ENCODE measurements at places on chromosomes 11 and 22.

DNA sequence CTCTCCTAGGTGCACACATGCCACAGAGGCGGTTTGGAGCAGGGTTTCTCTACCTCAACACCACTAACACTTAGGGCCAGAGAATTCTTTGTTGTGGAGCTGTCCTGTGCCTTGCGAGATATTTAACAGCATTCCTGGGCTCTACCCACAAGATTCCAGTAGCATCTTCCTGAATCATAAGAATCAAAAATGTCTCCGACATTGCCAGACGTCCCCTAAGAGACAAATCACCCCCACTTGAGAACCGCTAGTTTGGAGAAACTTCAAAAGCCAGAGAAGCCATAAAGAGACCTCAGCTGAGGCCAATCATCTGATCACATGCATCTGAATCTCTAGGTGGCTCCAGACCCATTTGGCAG lies 16.1 kb downstream of the MFNG start:
- DNase-seq: no peak

DNA sequence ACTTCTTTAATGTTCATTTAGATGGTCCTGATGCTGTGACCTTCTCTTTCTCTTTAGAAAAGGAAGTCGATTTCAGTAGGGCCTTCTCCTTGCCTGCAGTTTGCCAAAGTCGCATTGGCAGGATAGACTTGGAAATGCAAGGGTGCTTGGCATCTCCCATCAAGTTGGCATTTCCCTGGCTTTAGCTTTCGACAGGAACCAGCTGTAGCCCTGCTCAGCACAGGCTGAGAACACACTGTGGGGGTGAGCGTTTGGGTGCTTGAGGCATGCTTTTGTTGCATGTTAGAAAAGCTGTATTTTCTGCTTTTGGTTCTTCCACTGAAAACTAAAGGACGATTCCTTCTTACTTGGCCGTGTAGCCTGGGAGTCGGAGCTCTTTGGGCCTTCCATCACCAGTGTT lies 37.7 kb downstream of the LDLRAD3 start:
- no peak for DNase-seq

DNA sequence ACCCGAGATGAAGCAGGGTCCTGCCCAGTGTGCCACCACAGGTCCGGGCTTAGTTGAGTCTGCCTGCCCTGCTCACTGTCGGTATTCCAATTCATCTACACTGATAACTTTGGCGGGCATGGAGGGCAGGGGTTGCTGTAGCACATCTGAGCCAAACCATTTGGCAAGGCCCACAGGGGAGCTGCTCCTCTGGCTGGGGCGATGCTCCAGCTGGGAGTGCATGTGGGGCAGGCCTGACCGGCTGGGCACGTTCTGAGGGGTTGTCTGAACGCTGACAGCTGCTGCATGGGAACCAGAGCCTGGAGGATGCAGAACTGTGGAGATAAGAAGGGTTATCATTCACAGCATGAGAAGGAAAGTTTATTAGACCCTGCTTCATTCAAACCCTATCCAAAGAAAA lies 40.4 kb downstream of the DRG1 start:
- no peak for DNase-seq

- no peak for DNase-seq
These were observed 466 bp downstream of the FAM168A start for GRCh38 chr11:73597336-73597955.

GRCh38 chr11:77186302-77186701 lies 58.3 kb downstream of the MYO7A start:
- DNase-seq: no peak

- DNase-seq: no peak
These were observed 15.8 kb downstream of the SLC22A25 start for GRCh38 chr11:63227521-63228107.

- peak; percentile 90 for DNase-seq
These were observed 218.8 kb downstream of the HIPK3 start for GRCh38 chr11:33475993-33476392.

GRCh38 chr11:75214411-75214821 lies 26.2 kb upstream of the TPBGL start:
- DNase-seq: no peak

GRCh38 chr11:92131289-92131865 lies 93.2 kb upstream of the FAT3 start:
- no peak for DNase-seq

DNA sequence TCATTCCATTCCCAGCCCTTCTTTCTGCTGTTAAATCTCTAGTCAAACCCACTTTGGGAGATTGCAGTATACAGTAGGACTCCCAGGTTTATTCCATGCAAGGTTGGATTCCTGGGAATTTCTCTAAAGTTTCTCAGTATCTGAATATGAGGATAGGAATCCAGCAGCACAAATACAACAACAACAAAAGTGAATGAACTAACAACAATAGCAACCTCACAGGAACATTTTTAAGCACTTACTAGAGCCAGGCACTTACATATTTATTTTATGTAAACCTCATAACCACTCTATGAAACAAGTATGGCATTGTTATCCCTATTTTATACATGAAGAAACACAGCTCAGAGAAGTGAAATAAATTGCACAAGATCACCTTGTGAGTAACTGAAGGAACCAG lies 1.9 kb downstream of the MMP7 start:
- DNase-seq: no peak

- DNase-seq: no peak
These were observed 188.2 kb downstream of the ST3GAL4 start for GRCh38 chr11:126543691-126544090.

GRCh38 chr11:65593518-65594414 lies 1.8 kb downstream of the KCNK7 start:
- DNase-seq: no peak

DNA sequence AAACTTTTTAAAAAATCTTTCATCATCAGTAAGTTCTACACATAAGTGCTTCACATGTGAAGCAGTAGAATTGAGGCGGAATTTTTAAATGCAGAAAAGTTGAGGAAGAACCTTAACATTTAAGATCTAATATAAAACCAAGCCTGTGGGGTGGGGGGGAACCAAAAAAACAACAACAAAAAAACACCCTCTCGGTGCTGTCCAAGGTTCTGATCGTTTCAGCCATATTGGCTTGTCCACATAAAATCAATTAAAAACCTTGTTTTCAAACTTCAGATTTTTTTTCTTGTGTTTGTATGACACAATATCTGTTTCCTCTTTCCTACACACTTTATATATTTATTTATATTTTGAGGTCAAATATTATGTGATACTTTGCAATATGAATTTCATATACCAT lies 130.0 kb downstream of the WNT7B start:
- no peak for DNase-seq

DNA sequence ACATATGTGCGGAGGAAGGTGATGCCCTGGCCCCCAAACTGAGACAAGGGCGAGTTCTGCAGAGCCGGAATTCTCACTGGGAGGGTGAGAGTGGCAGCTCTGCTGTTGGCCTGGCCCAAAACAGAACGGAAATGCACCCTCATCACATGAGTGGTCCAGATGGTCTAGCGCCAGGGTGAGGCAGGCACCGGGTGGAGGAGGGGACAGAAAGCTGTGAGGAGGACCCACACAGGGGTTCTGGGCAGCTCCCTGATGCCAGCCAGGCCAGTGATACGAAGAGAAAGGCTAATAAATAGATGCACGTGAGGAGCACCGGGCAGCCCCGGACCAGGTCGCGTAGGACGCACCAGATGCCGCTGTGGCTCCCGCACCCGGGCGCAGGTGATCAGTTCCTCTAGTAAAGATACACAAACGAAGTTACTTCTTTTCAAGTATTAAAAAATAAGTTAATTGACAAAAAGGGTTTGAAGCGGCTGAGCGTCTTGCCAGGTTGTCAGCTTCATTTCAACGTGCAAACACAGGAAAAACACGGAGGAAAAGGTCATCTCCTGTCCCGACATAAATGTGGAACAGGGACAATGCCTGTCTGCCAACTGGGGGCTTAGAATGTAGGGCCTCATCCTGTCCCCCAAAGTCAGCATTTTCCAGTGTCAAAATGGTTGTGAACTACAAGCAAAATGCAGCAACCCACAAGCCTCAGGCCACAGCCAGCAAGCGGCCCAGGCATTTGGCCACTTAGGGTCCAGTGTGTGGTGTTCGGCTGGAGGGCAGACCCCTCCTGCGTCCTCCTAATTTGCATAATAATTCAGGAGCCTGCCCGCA lies 15.3 kb upstream of the BID start:
- no peak for DNase-seq

DNA sequence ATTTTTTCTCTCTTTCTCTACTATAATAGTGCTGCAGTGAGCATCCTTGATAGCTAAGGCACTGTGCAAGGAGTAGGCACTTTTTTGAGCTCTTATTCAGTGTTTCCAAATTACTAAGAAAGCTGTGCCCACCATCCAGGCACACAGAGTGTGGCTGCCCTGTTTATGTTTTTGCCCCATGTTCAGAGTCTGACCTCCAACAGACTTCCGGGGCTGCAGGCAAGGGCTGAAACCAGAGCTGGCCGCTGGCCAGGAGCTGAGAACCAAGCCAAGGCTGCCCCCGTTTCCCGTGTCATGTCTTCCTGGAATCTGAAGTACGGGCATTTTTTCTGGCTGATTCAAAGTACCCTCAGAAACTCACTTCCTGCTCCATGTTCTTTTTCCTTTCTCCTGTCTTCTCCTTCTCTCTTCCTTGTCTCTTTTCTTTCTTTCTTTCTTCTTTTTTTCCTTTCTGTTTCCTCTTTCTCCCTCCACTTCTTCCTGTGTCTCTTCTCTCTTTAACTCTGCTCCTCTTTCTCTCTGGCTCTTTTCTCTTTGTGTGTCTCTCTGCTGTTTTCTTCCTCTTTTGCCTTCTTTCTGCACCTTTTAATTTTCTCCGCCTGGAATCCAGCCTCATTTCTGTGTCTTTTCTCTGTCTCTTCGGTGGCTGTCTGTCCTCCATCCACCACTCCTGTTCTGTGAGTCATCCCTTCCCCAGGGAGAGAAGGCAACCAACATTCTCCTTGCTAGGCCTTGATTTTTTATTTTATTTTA lies 17.0 kb upstream of the KCTD14 start:
- peak; percentile 71 for DNase-seq
